T-helper 1 cell (primary cell): ENCODE measurements at places on chromosomes 1 and 21.

DNA sequence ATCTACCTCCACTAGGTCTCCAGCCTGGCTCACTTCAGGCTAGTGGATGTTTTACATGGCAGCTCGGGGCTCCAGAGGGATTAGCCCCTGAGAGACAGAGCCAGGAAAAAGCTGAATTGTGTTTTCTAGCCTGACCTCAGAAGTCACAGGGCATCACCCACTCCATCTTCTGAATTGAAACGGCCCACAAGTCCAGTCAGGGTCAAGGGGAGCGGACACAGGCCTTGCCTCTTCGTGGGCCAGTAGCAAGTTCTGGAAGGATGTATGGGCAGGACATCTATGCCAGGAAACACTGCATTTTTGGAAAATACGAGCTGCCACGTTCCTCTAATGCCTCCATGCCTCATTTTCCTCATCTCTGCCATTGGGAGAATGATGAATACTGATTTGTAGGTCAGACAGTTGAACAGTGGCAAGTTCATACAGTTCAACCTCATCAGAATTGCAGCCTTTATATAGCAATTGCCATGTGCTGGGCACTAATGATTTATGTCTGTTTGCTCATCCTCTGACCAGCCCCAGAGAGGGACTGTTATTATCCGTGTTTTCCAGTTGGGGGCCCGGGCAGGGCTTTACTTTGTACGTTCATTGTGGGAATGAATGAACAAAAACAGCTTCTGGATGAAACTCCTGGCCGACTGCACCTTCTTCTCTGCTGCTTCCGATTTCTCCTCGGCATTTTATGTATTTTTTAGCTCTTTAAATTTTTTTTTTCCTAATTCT is 23.2 kb upstream of the PCBP3 start:
- DNase-seq: no peak

DNA sequence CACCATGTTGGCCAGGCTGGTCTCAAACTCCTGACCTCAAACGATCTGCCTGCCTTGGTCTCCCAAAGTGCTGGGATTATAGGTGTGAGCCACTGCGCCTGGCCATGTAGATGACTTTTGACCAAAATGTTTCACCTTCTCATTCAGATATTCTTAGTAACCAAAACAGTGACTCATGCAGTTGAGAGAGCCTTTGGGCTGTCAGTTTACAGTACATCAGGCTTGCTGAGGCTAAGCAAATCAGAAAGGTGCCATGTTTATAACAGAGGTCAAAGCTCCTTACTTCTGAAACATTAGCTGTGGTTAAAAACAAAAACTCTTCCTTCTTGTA is 21.0 kb downstream of the CNIH4 start:
- no peak for DNase-seq

- DNase-seq: no peak
Measured at GRCh38 chr1:223276029-223276428, 87.9 kb downstream of the SUSD4 start.

- DNase-seq: no peak
Measured at GRCh38 chr1:147579532-147579931, 38.2 kb downstream of the BCL9 start.

DNA sequence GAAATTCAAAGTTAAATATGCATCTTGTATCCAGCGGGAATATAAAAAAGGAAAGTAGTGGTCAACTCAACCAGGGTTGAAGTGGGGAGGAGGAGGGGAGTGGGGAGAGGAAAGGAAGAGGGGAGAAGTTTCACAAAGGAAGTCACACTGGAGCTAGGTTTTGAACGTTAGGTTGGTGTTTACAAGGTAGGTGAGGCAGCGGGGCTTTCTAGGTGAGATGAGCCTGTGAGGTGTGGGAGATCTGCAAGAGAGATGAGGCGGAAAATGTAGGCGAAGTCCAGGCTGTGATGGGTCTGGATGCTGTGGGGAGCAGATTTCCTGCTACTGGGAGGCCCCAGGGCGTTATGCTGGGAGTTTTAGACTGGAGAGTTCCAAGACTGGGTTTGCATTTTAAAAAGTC is 36.1 kb upstream of the IL20 start:
- no peak for DNase-seq
